ENCODE measurements at places on chromosomes 5 and 9.

DNA sequence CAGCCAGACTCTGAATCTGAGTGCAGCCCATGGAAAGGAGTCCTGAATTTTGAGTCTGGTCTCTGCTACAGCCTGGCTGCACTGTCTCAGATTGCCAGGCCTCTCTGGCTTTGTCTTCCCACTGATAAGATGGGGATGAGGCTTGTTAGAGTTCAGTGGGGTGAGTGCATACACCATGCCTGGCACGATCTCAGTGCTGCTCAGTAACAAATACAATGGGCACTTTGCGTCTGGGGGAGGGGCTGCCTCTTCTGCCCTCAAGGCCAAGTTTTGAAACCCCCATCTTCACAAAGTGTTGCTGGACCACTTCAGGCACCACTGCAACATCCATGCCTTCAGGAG lies 49.0 kb downstream of the PPARGC1B start:
- DNase-seq, result no peak

DNA sequence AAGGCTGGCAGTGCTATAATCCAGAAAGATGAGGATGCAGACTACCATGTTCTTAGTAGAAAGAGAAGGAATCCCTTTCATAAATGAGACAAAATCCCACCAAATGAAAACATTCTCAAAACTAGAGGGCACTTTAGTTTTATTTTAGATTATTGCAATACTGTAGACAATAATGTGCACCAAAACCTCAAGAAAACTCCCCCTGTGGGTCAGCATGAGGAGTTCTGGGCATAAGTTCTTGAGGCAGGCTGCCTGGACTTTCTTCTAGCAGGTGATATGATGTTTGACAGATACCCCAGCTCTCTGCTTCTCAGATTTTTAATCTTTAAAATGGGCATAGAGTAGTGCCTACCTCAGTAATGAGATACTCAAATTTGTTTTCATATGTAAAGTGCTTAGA lies 196.3 kb upstream of the CTNND2 start:
- no peak for DNase-seq

DNA sequence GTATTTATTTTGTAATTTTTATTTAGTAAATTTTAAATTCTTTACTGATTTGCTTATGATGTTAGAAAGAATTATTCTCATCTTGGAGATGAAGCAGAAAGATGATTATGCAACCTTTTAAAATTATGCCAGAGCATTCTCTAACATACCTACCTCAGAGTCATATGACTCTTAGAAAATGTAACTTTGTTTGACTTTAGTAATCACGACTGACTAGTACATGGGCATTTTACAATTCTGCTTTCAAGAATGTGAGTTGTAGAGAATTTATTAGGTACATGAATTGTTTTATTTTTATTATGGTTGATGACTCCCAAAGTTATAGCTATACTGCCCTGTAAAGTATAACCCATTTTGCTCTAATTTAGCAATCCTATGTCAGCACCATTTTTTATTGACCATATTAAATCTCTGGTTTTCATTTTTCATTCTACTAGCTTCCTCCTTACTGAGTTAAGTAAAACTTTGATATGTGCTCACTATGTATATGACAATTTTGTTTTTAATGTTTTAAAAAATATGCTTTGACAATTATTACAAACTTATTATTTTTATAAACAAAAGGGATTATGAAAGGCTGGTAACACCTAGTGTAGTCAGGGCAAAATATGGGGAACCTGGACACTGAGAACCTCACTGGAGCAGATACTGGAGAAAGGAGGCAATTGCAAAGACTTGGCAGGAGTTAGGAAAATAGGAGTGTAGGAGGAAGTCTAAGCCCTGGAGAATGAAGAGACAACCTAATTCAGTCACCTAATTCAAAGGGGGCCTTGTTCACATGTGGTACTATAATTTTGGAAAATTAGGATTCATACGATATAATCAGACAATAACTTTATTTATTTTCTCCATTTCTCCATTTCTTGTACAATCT lies 249.7 kb upstream of the DAB2 start:
- DNase-seq, result no peak

DNA sequence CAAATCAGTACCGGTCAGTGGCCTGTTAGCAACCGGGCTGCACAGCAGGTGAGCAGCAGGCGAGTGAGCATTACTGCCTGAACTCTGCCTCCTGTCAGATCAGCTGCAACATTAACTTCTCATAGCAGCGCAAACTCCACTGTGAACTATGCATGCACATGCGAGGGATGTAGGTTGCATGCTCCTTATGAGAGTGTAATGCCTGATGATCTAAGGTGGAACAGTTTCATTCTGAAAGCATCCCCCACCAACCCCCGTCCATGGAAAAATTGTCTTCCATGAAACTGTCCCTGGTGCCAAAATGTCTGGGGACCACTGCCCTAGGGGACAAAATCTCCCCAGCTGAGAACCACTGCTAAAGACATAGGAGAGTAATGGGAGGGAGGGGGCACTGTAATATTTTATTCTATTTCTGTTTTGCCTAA lies 51.1 kb downstream of the P4HA2 start:
- no peak for DNase-seq

- no peak for DNase-seq
Observed at GRCh38 chr9:110125763-110126351, 82.1 kb downstream of the C9orf152 start.

GRCh38 chr5:74798977-74799911 lies 32.2 kb downstream of the NSA2 start:
- no peak for DNase-seq

- DNase-seq, result no peak
Observed at GRCh38 chr5:157540707-157541446, 34.7 kb downstream of the ADAM19 start.

DNA sequence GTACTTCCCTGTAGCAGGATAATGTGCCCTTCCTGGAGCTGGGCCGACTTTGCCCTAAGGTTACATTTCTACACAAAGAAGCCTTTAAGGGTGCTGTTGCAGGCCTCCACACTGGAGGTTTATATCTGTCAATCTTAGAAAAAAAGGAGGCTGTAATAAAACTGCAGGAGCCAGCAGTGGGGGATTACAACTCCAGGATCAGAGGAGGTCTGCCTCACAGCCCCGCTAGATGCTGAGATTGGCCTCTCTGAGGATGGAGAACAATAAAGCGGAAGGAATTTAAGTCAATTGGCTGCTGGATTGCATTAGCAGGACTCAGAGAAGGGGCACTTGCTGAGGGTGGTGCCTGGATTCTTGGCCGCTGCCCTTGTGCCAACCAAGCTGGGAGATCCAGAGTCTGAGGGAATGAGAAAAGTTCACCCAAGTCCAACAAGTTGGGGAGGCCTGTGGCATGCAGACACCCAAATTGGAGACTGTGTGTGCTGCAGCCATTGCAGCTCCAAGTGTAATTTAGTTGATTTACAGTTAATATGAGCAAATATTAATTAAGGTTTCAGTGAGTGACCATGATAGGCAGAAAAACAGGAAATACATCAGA lies 99.0 kb upstream of the SSBP2 start:
- no peak for DNase-seq

GRCh38 chr9:2679011-2679410 lies 38.3 kb upstream of the KCNV2 start:
- no peak for DNase-seq

DNA sequence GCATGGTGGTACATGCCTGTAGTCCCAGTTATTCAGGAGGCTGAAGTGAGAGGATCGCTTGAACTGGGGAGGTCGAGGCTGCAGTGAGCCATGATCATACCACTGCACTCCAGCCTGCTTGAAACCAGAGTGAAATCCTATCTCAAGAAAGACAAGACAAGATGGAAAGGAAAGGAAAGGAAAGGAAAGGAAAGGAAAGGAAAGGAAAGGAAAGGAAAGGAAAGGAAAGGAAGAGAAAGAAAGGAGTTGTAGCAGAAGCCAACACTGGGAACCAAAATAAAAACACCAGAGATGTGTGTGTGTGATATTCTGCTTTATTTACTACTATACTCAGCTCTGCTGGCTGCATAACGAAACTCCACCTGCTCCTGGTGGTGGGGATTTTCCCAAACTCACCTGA lies 115.3 kb downstream of the DRD1 start:
- no peak for DNase-seq

DNA sequence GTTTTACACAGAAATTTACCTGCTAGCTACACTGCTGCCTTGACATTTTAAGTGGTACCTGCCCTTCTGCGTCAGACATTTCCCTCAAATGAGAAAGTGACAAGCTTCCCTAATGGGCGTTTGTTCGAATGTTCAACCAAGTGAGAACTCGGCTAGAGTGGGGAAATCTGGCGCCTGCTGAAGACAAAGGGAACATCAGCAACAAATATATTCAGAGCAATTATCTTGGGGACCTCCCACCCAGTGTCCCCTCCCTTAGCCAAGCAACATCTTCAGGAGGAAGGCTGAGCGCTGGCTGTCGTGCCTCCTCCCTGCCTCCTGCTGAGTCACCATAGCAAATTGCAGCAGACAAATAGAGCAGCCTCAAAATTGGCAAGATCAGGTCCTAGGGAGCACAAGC lies 57.1 kb downstream of the MFAP3 start:
- DNase-seq, result no peak

DNA sequence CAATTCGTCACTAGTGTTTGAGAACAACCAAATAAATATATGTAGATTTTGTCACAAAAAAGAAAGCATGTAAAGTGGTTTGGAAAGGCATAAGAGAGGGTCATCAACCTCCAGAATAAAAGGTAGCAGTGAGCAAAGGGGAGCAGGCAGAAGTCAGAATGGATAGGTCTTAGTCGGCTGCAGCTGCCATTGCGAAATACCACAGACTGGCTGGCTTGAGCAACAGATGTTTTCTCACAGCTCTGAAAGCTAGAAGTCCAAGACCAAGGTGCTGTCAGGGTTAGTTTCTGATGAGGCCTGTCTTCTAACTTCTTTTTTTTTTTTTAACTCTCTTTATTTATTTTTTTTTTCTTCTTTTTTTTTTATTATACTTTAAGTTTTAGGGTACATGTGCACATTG lies 208.1 kb upstream of the PIK3R1 start:
- DNase-seq, result no peak

GRCh38 chr9:135345775-135346433 lies 133.7 kb upstream of the PPP1R26 start:
- no peak for DNase-seq

DNA sequence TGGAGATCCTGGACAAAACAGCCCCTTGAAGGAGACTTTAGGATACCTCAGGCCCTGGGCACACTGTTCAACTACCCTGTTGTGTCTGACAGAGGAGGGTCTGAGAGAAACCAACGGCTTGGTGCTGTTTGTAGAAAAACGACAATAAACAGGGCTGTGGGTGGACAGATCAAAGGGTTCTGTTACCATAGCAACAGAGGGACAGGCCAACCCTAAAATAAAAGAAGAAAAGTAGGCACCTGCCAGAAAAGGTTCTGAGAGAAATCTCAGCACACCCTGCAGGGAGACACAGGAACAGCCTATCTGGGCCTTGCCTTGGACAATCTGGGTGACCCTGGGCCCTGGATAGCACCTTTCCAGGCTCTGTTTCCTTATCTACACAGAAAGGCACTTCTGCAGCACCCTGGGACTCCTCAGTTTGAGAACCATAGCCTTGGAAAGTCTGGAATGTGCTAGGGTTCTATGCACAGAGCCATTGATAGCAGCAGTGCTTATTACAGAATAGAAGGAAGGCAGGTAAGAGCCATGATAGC lies 104.8 kb upstream of the TBC1D2 start:
- no peak for DNase-seq

- no peak for DNase-seq
Observed at GRCh38 chr5:168097876-168098653, 193.4 kb upstream of the WWC1 start.

DNA sequence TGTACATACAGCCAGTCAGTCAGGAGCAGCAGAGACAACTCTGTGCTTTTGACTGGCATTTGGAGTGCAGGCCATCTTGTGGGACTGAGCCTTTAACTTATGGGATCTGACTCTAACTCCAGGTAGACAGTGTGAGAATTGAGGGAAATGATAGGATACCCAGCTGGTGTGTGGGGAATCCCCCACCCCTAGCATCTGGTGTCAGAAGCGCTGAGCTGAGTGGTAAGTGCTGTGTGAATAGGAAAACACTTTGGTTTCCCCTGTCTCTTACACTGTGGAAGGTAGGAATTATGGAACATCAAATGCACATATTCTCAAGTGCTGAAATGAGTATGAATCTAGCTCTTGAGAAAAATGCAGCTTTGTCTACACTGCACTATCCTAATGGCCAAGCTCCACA lies 43.9 kb downstream of the CCDC125 start:
- no peak for DNase-seq
